ENCODE measurements at places on chromosomes 4 and X.

DNA sequence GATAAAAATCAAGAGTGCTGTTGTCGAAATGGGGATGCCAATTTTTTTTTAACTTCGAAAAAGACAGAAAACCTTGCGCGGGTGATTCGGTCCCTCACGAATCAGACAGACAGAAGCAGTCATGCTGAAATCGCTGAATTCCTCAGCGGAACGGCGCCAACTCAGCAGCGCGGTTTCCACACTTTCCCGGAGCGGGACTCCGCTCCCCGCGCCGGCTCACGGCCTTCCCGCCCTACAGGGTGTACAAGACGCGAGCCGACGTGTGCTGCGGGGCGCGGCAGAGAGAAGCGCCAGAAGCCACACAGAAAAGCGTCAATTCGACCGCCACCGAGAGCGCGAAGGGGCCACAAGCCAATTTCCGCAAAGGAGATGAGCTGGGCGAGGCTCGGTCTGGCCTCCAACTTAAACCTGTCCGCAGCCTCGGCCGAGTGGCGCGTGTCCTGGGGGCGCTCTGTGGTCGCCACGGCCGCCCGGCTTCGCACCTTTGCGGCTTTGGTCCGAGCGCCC, 1.3 kb downstream of the NEXMIF start:
- no peak for DNase-seq

DNA sequence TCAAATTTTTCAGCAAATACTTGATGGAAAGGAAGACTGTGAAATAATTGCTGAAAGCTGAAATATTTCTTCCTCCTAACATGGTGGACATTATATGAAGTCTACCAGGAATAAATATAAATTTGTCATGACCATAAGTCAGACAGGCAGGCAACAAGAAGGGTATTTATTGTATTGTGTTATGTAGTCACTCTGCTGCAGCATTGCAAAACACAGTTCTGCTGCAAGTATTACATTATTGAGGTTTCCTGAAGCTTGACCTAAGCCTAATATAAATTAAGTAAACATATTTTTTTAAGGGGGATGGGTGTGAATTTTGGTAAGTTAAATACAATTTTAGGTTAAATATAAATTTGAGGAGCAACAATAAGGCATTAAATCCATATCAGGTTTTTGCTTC, 60.2 kb upstream of the MAOA start:
- no peak for DNase-seq

GRCh38 chr4:138805736-138806135, 209.8 kb upstream of the NOCT start:
- no peak for DNase-seq

DNA sequence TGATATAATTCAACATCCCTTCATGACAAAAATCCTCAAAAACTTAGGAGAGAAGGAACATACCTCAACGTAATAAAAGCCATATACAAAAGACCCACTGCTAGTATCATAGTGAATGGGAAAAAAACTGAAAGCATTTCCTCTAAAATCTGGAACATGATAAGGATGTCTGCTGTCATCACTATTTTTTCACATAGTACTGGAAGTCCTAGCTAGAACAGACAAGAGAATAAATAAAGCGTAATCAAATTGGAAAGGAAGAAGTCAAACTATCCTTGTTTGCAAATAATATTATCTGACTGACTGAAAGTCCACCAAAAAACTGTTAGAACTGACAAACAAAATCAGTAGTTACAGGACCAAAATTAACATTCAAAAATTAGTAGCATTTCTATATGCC, 985.4 kb upstream of the AGA start:
- DNase-seq = no peak

GRCh38 chr4:49044270-49044669, 58.2 kb downstream of the CWH43 start:
- DNase-seq = no peak

- no peak for DNase-seq
Measured at GRCh38 chrX:36963069-36963808, 44.9 kb upstream of the FAM47C start.

DNA sequence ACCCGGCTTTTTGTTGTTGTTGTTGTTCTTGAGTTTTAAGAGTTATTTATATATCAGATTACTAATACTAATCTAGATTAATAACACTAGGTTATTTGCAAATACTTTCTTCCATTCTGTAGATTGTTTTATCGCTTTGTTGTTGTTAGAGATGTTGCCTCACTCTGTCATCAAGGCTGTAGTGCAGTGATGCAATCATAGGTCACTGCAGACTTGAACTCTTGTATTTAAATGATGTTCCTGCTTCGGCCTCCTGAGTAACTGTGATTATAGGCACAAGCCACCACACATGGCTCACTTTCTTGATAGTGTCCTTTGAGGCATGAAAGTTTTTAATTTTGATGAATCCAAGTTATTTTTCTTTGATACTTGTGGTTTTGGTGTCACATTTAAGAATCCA, 129.0 kb downstream of the VSIG4 start:
- no peak for DNase-seq

- no peak for DNase-seq
Measured at GRCh38 chr4:122479935-122480416, 23.5 kb upstream of the IL2 start.

- DNase-seq = no peak
Measured at GRCh38 chr4:111960241-111960667, 185.0 kb upstream of the FAM241A start.

GRCh38 chrX:21678048-21678612, 20.0 kb upstream of the KLHL34 start:
- DNase-seq = no peak

- no peak for DNase-seq
Measured at GRCh38 chr4:155900381-155900780, 3.1 kb upstream of the TDO2 start.

DNA sequence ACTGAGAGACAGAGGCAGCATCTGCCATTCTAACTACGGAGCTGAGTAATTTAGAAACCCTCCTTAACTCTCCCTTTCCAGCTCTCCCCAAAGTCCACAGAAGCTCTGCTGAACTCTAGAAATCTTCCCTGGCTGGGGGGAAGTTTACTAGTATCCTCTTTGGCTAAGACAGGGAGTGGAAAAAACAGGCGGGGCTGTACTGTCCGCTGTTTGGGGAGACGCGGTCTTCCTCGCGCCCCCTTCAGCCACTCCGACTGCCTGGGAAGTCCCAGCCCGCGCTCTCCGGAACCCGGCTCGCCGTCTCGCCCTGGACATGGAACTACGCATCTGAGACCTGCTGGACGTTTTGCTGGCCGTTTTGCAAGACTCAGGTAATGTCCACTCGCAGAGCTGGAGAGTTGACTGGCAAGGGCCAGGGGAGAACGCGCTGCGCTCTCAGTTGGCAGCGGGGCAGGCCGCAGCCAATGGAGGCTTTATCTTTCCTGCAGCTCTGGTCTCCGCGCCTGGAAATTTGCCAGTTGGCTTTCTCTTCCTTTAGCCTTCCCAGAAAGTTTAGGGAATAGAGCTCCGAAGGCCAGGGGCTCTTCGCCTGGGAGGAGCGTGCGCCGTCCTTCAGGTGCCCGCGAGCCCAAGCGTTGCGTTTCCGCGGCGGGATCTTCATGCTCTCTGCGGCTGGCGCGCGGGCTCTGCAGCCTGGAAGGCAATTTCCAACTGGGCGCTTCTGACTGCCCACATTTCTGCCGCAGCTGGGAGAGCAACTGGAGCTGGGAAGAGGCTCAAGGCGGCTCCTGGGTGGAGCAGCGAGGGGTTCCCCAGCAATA, 892 bp downstream of the IL1RAPL2 start:
- no peak for DNase-seq

- DNase-seq = no peak
Measured at GRCh38 chr4:144809056-144809640, 163.2 kb downstream of the HHIP start.

GRCh38 chr4:89800527-89801103, 36.3 kb downstream of the SNCA start:
- no peak for DNase-seq

GRCh38 chrX:2828344-2828958, at the start of gene GYG2:
Gene GYG2 (plus strand): TSS chrX:2828930. CDS start chrX:2830189, 1,259 bp downstream.
- DNase-seq = no peak

- no peak for DNase-seq
Measured at GRCh38 chr4:138185859-138186645, 56.1 kb downstream of the SLC7A11 start.

DNA sequence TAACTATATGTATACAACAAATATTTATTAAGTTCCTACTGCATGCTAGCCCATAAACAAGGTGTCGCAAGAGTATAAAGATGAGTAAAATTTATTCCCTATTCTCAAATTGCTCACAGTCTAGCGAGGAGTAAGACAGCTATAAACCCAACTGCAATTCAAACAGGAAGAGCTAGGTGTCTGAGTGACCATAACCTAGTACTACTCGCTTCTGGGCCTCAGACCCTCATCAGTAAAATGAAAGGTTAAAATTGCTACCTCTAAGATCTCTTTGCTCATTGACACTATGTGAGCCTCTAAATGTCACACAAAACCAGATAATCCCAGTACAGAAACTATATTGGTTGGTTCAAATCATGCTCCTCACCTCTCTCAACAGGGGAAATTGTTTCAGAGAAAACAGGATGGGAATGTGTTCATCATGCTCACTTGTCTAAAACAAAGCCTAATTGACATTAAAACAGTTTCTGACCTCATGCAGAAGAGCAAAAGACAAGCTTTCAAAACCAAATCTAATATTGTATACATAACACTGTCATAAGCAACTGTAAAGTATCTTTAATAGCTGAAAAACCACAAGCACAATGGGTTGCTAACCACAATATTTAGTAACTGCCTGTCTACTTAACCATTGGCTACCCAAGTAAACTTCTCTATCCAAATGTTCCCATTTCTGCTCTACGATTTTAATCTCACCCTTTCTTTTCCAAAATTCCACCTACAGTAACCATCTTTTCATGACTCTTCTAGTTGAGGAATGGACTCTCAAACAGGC, 264.6 kb upstream of the FMR1 start:
- DNase-seq = no peak

GRCh38 chr4:29900336-29900735, 819.8 kb upstream of the PCDH7 start:
- DNase-seq = no peak

DNA sequence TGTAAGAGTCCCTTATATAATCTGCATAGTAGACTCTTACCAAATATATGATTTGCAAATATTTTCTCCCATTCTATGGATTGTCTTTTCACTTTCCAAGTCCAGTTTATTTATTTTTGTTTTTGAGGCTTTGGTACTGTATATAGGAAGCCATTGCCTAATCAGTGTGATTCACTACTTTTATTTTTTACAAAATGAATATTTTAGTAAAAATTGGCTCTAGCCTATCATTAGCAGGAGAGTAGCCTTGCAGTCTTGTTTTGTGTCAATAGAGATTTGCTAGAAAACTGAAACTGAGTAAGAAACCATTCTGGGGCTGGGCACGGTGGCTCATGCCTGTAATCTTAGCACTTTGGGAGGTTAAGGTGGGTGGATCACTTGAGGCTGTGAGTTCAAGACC, 199.9 kb upstream of the MAB21L2 start:
- DNase-seq = no peak

- DNase-seq = no peak
Measured at GRCh38 chr4:95290702-95291101, 258.1 kb downstream of the UNC5C start.

GRCh38 chr4:93605163-93605562, 223.4 kb upstream of the ATOH1 start:
- no peak for DNase-seq

DNA sequence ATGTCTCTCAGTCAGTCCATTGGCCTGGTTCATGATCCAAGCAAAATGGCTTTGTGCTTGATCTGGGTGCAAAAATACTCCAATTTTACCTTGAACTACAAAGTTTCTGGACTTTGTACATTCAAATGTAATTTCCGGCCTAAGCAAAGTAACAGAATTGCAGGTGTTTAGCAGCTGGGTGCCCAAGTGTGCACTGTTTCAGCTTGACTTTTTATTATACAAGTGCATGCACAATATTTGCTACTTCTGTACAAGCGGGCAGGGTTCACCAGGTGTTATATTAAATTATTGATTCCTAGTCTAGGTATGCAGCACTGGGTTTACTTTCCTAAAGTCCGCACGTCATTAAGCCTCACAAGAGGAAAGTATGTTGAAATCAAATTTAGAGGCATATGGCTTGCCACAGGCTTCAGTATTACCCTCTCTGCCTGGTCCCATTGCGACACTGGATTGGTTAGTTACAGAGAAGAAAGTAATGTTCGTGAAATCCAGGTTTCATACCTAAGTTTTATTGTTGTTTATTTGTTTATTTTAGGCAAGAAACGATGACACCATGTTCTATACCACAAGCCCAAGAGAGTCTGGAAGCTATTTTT, 376.9 kb upstream of the CTSO start:
- DNase-seq = no peak

DNA sequence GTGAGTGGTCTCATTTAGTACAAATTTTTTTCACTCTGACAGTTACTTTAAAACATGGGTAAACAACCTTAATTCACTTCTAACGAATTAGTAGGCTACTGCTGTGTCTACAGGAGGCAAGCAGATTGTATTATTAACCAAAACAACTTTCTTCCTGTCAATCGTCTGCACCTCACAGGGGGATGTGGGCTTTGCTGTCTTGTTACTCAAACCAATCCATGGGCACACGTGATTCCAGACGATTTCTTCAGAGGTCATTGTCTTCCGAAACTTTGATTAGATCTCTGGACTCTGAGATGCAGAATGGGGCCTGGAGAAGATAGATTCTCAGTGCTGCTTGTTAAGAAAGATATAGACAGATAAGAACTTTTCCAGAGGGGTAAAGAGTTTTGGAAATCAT, 327.8 kb downstream of the DHX15 start:
- DNase-seq = no peak

GRCh38 chr4:146165840-146166239, 9.7 kb upstream of the LSM6 start:
- DNase-seq = no peak

DNA sequence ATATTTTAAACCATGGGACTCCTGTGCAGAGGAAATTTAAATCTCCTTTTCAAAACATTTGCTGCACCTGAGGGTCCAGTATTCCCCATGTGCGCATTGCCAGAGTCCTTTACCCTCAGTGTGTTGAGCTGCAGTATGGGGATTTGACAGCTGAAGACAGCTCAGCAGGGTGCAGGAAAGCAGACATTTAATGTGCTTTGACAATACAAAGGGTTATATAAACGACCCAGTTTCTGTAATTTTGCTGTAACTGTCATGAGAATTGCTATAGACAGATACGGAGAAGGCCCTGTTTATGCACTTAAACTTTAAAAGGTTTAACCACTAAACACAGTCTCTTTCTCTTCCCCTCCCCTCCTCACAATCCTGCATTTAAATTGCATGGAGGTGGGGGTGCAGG, 393.4 kb downstream of the MID1IP1 start:
- no peak for DNase-seq

GRCh38 chr4:16916031-16916430, 17.6 kb upstream of the LDB2 start:
- no peak for DNase-seq
